Left lung (tissue), 14 donors: ENCODE measurements at places on chromosomes 1 and 21.

- H3K27me3 ChIP-seq: no peaks in the 10 kb centered on the region
- DNase-seq: no peak
- H3K4me3 ChIP-seq: no peak overlapping the region
- no peak overlapping the region for H3K27ac ChIP-seq
- H3K4me1 ChIP-seq: no peaks in the 10 kb centered on the region
Observed at GRCh38 chr1:230712470-230712942, 1.4 kb downstream of the AGT start.

DNA sequence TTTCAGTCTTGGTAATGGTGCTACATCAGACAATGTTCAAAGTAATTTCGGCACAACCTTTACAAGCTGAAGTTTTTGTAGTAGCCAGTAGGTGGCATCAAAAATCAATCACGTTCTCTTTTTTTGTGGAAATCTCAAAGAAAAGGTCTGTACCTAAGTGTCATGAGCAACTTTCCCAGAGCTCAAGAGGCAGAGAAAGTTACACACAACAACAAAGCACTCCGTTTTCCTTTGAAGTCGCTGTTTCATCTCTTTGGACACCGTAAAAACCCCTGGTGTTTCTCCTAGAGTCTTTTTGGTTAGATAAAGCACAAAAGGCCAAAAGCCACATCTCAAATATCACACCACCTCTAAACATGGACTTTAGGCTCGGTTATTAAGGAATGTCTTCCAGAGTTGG, 131.6 kb downstream of the LHX8 start:
- H3K36me3 ChIP-seq: no peaks in the 10 kb centered on the region
- no peaks in the 10 kb centered on the region for H3K4me1 ChIP-seq
- no peak overlapping the region for H3K27ac ChIP-seq

GRCh38 chr21:25934130-25934529, 199.4 kb downstream of the GABPA start:
- no peaks in the 10 kb centered on the region for H3K27me3 ChIP-seq
- H3K36me3 ChIP-seq: no peaks in the 10 kb centered on the region
- DNase-seq: no peak
- peaks cover 38% of the 10 kb centered on the region for H3K4me1 ChIP-seq

DNA sequence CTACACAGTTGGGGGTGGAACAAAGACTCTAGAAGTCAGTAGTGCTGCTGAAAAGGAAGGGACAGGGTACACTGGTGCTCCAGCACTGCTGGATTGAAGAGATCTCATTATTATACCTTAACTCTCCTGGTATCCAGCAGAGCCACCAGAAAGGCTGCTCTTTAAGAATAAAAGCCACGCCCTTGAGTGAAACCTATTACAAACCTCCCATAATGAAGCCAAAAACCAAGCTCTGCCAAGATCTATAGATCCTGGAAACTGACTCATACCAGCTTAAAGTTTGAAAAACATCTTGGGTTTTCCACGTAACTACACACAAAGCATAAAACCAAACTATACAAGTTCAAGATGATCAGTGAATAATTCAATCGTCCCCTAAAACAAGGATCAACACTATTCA, 38.0 kb downstream of the ADSS2 start:
- no peaks in the 10 kb centered on the region for H3K27me3 ChIP-seq
- H3K4me1 ChIP-seq: no peaks in the 10 kb centered on the region
- peaks cover 97% of the 10 kb centered on the region for H3K36me3 ChIP-seq
- H3K4me3 ChIP-seq: no peak overlapping the region

DNA sequence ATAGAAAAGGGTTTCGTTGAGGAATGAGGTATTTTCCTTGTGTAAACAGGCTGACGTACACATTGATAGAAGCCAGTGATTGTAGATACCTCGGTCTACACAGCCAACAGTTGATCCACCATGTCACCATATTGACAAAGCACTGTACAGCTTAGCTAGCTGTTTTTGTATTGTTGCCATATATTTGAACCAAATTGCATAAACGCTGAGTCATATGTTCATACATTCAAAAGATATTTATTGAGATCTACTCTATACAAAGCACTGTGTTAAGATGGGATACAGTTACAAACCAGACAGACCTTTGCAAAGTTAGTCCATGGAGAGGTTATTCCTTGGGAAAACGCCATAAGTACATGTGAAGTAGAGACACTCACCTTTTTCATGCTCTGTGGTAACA, 132.4 kb upstream of the ATP1B1 start:
- H3K4me1 ChIP-seq: no peaks in the 10 kb centered on the region
- no peaks in the 10 kb centered on the region for H3K36me3 ChIP-seq
